ENCODE measurements at places on chromosomes 7 and 10.

- DNase-seq: no peak
Observed at GRCh38 chr10:113216102-113216501, 266.1 kb downstream of the TCF7L2 start.

DNA sequence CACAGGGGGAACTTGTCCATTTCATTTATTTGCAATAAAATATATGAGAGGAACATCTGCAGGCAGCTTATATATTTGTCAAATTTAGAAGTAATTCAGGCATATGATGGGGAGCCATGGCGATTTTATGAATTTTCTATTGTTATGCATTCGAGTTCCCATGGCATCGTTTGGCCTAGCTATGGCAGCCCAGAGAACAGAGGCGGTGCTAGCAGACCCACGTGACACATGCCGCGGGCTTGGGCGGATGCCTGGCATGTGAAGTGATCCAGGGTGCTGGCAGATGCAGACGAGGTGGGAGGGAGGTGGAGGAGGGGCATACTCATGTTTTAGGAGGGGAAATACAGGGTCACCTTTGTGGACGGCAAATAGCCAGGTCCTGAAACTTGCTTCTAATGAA lies 560.0 kb upstream of the GALNT17 start:
- DNase-seq: no peak

GRCh38 chr10:116826803-116827202 lies 22.5 kb upstream of the ENO4 start:
- no peak for DNase-seq

GRCh38 chr10:50991456-50992355 lies 82.6 kb upstream of the PRKG1 start:
- no peak for DNase-seq

- DNase-seq: no peak
Observed at GRCh38 chr10:49508654-49509053, 30.3 kb downstream of the ERCC6 start.

Measured in activated CD4-positive, CD25-positive, alpha-beta regulatory T cell treated with anti-CD3 and anti-CD28 coated beads, Interleukin-2, amount 50 U/mL, for 72 hours (primary cell).